ENCODE measurements at places on chromosomes 13 and 19. TPM values are rescaled to one million over a fixed set of nuclear protein-coding genes. Genes with fewer than 3 reads are reported as not detected.

- no peak for DNase-seq
Observed at GRCh38 chr19:15282311-15282705, 50.0 kb downstream of the BRD4 start.

DNA sequence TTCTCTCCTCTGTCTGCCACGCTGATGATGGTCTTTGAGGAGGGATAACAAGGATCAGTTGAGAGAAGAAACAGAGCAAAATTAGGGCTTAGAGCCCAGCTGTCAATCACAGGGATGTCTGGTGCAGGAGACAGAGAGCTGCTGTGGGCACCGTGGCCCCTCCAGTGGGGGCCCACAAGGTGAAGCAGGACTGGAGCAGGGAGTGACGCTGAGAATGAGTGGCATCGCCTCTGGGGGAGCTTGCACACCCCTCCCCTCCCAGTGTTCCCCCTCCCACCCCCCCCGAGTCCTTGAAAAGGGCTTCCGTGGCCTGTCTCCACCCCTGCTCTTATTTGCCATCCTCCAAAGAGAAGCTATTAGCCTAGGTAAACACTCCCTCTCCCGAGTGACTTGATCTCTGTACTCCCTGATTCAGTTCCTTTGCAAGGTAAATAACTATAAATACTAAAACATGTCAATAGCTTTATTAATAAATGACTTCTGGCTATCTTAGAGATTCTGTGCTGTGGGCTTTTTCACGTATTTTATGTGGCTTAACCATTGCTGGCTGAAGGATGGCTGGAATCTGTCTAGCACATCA lies 440.0 kb downstream of the ZNF536 start:
- no peak for DNase-seq

GRCh38 chr13:52798770-52799430 lies 49.5 kb downstream of the PCDH8 start:
- no peak for DNase-seq

DNA sequence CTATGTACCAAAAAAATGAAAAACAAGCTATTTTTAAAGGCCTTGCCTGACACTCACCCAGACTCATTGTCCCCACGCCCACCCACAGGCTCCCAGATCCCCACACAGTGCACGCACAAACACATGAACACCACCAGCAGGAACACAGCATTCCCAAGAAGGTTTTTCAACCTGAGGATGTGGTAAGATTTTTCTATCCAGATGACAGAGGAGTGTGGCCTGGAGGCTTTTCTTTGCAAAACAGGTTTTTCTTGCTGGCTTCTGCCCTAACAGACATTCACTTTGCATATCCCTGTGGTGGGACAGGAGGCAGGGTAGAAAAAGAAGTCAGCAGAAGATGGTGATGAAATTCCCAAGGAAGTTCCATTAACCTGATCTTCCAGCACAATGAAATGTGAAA lies 97.8 kb downstream of the KLF12 start:
- DNase-seq: peak; percentile 87

COQ8B gene
- 17.2 TPM for total RNA-seq

Measured in PC-3 (cell line).